ENCODE measurements at places on chromosomes 3 and 15.

GRCh38 chr15:89664441-89665350, 9.4 kb upstream of the KIF7 start:
- DNase-seq: peak; percentile 13

DNA sequence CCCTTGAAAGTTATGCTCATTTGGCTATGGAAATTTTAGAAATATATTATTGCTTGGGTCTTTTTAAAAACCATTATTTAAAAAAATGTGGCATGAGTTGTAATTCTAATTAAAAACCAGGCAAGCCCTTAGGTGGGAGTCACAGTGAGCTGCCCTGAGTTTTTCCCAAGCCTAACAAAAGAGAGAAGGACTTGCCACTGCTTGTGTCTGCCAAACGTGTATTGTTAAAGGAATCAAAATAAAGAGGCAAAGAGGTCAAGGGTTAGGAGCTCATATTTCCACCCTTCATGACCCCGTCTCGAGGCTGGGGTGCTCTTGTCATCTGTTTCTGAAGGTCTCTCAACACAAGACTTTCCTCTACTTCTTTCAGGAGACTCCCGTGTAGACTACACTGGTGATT, 321.1 kb downstream of the ZIC1 start:
- no peak for DNase-seq

DNA sequence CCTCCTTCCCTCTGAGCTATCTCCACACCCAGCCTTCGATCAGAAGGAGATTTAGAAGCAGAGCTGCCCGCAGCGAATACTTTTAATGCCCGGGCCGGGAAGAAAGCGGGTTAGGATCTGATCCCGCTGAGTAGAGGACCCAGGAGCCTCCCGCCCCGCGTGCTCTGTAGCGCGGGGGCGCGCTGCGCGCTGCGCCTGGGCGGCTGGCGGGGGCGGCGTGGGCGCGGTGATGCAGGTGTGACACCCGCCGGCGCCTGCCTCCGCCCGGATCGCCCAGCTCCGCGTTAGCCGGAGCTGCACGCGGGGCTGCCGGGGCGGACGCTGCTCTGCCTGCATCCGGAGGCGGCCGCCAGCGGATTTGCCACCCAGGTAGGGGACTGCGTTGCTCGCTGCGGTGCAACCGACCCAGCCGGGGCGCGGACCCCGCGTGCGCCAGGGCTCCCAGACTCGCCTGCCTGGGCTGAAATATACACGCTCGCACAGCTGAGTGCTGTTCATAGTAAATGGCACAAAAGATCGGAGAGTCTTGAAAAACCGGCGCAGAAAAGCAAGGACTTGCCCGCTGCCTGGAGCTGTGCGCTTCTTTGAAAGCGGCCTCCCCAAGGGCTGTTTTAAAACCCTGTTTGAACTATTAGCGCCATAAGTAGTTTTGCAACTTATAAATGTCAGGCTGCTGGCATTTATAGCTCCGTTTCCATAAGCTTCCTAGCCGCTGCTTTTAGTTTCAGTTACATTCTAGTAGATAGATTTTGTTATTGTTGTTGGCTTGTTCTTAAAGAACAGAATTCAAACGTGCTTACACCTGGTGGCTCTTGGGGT, at the start of gene SV2B:
SV2B (plus strand) TSS at position 263 of the 819 bp plus-strand sequence. CDS start 126,007 bp downstream, outside the sequence.
- DNase-seq: peak; percentile 70

GRCh38 chr15:63915209-63915872, 81.6 kb upstream of the HERC1 start:
- DNase-seq: no peak

Data from brain (organoid and tissue), 16 donors.